Hepatocyte (in vitro differentiated cells): ENCODE measurements at places on chromosomes 12 and 14.
A peak's percentile ranks its signal among the peaks of the same experiment; 100 is the strongest.

DNA sequence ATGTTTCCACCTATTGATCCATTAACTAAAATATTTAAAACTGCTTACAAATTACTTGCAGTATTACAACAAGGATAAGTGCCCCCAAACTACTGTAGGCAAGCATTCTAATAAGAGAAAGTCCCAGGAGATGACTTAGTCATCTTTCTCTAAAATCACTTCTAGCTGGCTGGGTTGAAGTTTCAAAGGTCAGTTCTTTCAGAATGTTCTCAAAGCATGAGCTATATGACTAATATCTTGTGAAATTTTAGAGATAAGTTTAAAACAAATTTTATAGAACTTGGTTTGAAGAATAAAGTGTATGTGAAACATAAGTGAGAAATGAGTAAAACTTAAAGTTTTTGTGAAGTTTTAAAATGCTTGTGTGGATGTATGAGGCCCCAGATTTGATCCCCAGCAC, 24.3 kb upstream of the OR6J1 start:
- DNase-seq = peak; percentile 43

DNA sequence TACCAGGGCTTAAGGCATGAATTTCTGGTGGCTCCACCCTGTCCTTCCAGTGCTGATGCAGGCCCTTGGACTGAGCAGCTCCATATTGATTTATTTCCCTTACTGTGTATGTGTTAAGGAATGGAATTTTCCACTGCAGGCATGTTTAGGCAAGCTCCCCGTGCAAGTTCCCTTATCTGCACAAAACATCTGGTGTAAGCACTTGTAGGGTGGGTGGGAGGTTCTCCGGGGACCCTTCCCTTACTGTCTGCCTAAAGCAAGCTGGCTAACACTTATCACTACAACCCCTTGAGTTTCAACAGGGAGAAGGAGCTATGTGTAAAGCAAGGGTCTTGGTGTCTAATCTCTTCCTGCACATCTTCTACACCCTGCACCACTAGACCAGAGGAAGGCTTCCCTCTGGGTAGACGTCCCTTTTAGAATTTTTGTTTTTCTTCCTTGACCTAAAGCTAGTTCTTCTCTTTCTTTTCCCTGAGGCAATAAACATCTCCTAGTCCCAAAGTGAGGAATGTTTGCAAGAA, 22.0 kb upstream of the DRAM1 start:
- DNase-seq = peak; percentile 36

DNA sequence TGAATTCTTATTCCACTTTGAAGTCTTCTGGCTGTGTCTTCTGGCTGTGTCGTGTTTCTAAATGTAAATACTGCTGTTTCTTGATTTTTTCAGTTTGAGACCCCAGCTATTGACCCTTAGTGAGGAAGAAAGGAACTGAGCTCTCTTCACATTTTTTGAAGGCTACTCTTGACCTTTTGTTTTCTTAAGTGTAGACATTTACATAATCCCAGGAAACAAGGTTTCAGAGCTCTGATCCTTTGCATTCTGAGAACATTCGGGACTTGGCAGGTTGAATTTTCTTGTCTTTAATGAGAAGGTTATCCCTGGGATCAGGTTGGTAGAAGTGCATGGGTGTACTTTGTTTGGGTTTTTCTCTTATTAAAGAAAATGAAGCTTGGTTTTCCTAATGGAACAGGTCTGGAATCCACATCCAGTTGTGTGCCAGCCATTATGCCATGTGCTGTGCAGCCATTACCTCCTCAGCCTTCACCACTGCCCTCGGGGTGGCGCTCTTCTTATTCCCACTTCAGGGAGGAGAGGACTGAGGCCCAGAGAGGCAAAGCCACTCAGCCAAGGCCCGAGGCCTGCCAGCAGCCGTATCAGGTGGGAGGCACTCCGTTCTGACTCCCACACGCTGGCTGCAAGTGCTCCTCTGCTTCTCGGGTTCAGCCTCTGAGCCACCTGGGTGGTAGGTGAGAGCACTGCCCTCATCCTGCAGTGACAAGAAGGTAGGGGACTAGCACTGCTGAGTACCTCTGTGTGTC, 120.9 kb downstream of the BEGAIN start:
- DNase-seq = no peak

DNA sequence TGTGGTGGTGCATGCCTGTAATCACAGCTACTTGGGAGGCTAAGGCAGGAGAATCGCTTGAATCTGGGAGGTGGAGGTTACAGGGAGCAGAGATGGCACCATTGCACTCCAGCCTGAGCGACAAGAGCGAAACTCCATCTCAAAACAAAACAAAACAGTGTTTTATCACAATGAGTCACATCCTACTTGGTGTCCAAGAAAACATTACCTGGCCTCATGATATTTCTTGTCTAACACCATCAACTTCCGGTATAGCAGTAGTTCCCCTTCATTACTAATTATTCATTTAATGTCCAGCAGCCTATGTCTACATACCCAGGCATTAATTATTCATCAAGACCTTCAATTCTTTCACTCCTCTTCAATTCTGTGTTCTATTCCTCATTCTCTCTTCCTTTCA, 115.5 kb downstream of the CCDC59 start:
- no peak for DNase-seq

DNA sequence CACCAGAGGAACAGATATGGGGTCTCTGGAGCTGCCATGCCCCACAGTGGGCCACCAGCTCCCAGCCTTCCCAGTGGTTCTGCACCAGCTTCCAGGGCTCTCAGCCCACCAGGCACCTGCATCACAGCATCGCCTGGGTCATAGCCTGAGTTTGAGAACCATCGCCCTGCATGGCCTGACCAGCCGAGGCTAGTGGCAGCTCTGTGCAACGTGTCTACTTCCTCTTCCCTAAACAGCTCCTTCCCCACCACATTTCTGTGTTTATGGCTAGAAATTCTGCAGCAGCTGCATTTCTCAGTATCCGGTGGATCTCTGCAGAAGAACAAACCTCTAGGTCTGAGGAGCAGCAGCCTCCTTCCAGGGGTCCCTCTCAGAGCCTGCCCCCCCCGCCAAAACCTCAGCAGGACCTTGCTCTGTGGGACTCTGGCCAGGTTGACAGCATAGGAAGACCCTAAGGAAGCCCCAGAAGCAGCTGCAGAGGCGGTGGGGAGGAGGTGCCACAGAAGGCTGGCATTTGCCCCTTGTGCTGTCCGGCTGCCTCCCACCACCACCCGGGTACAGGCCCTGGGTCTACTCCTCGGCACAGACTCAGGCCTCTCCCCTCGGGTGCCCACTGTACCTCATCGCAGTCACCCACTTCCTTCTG, 47.7 kb downstream of the PSMA6 start:
- no peak for DNase-seq

DNA sequence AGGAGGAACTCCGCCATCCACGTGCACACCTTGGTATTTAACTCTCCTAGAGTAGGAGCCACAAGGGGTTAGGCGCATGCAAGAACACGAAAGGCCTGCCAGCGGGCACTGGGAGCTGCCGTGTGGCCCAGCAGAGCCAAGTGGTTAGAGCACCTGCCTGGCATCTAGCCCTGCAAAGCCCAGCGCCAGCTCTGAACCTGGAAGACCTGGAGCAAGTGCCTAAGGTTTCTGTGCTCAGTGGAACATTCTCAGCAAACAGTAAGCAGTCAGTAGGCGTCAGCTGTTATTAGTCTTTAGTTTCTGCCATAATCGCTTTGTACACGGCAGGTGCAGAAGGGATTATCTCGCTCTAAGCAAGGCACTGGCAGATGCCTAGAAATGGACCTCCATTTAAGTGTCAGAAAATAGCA, 55.4 kb downstream of the SETD3 start:
- DNase-seq = no peak

GRCh38 chr14:31047503-31047902, 21.3 kb upstream of the STRN3 start:
- no peak for DNase-seq

DNA sequence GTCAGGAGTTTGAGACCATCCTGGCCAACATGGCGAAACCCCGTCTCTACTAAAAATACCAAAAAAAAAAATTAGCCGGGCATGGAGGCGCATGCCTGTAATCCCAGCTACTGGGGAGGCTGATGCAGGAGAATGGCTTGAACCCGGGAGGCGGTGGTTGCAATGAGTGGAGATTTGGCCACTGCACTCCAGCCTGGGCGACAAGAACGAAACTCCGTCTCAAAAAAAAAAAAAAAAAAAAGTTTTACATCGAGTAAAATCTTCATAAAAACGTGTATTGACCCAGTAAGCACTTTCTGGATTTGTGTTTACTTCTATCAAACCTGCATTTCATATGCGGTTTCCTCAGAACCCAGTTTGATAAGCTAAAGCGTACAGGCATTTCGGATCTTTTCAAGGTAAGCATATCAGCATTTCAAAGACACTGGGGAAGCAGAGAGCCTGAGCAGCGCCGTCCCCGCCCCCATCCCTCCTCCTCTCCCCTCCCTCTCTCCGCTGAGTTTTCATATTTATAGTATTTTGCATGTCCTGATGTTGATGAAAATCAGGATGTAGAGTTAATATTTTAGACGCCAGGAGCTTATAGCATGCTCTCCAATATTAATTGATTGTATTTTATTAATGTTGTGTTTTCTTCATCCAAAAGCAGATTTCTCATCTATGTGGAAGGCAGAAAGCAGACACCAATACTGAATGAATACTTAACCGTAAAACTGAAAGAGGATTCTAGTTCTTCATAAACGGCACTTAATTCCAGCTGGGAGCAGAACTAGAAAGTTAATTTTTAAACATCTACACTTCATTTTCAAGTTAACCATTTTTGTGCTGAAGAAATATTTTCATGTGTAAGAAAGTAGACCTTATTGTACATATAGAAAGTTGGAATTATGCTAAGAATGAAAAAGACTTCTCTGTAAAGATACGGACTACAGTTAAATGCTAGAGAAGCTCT, 9.2 kb upstream of the HIP1R start:
- peak; percentile 54 for DNase-seq

DNA sequence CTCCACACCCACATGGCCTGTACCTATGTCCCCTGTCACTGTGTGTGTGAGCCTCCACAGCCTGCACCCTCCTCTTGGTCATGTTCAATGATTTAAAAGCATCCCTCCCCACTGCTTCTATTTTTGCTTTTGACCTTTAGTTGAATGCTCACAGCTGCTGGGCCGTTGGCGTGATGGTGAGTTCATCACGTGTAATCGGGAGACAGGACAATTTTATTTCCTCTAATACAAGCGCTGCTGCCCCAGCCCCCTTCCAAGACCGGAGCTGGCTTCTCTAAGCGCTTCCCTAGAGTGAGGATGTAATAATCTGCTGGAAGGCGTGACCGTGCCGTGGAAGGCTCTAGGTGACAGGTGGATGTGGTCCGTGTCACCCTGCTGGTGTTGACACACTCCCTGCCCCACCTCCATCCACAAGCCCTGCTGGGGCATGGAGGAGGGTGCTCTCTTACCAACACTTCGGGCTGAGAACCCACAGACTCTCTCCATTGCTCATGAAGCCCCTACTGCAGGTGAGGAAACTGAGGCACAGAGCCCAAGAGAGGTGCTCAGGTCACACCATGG, 25.4 kb downstream of the CCDC85C start:
- DNase-seq = no peak

DNA sequence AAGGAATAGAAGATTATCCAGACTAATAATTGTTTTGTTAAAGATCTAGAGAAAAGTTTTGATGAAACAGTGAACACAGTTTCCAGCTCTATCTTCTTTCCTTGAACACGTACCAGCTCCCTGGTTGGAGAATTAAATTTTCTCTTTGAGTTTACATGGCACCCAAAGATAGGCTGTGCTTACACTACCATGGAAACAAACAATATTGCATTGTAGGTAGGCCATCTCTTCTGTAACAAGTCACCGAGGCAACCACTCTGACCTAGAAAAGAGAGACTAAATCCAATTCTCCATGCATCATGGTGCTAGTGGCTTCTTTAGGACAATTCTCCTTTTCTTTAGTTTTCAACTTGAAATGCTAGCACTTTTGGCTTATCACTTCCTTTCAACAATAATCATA, 9.9 kb downstream of the BMAL2 start:
- no peak for DNase-seq

GRCh38 chr12:4089121-4089606, 184.4 kb upstream of the CCND2 start:
- peak; percentile 32 for DNase-seq

DNA sequence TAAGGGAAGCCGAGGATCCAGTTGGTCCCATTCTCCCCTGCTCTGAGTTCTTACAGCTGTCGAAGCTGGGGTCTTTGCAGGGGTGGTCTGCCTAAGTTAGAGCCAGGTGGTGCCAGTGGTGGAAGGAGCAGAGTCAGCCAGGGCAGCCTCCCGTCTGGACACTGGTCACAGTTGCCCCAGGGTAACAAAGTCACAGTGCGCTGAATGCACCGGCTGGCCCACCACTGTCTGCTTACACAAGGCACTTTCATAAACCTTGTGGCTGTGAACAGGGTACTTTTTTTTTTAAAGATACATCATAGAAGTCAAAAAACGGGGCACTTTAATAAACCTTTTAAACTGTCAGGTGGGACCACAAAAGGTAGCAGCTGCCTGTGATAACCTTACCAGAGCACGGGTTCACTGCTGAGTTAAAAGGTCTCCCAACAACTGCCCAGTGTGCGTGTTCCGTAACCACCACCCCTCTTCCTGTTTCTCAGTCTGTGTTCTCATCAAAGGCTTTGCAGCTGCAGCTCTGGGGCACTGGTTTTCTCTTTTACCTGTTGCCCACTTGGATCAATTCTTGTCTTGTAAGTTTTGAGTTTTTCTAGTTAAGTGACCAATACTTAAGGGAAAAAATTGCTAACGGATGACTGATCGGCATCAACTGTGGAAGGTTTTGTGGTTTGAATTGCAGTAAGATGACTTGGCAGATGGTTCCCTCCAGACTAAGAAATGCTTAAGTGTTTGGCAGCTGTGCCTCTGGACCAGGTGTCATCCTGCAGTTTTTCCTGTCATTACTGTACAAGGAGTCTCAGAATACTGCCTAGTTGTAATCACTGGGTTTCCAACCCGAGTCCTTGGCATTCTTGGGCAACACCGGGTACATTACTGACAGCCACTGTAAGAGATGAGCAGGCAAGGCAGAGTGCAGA, 55.9 kb downstream of the DYNC1H1 start:
- DNase-seq = no peak

DNA sequence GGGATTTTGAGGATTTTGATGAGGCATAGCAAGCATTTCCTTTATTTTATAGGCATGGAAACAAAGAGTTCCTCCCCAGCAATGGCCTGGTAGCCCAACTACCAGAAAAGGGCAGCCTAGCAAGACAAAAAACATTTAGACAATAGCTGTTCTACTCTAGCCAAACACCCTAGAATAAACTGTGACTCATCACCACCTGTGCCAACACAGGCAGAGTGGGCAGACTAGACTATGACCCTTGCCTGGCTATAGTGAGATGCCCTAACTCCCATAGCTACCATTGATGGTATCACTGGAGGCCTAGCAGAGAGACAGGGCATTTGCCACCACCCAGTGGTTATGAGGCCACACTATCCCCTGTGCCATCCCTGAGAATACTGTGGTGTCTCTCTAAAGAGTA, 15.5 kb upstream of the CCER1 start:
- DNase-seq = no peak
